ENCODE measurements at places on chromosomes 2 and 18. TPM values are rescaled to one million over a fixed set of nuclear protein-coding genes. Genes with fewer than 3 reads are reported as not detected.
A peak's percentile ranks its signal among the peaks of the same experiment; 100 is the strongest.

DNA sequence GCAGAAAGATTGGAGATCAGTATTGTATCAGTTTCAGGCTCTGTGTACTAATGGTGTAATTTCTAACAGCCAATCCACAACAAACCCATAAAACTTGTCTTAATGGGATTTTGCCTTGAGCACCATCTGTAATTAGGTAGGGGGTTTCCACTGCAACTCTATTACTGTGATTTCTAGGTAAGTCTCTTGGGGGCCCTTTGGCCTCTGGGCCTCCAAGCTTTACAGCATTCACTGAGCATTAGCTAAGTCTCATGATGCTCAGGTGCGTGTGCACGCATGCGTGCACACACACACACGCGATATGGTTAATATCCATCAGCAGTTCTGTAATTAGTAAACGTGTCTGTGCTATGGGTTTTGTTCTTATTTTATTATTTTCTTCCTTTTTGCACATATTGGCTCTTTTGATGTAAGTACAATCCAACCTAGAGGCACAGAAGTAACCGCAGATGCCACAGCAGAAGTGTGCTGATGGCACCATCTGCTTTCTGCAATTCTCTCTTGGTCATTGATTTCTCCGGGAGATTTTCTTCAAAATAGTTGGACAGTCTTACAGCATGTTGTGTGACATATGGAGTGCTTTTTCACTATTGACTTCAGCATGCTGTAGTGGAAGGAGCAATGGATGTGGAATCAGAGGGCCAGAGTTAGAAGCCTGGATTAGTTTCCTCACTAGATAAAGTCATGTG, 592.0 kb downstream of the LRRTM4 start:
- DNase-seq: no peak

DNA sequence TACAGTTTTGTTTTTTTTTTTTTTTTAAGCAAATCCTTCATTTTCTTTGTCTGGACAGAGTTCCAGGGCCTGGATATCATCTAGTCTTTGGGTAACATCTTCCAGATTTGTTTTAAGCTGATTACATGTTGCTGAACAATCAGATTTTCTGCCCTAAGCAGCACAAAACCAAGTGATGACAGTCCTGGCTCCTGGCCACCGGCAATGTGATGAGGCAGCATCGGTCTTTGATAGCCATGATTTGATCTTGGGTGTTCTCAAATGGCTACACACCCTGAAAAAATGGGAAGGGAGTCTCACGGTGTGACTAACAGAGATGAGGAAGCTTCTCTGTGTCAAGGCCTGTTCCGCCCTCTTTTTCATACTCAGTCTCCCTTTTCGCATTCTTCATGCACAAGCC, 708.6 kb upstream of the ZEB2 start:
- DNase-seq: no peak

DNA sequence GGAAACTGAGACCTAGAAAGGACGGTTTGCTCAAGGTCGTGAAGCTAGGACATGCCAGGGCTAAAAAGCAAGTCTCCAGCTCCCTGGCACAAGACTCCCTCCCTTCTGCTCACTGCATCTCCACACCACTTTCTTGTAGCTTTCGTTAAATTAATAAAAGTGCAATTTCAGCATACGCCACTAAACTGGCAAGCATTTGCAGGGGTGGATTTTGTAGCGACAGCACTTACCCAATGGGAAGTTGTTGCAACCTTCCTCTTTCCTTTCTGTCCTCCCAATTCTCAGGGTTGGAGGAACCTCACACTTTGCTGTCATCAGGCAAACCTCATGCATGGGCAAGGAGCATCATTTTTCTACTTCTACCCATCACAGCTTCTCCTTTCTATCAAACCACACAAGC, 7.4 kb upstream of the RHOB start:
- DNase-seq: no peak

DNA sequence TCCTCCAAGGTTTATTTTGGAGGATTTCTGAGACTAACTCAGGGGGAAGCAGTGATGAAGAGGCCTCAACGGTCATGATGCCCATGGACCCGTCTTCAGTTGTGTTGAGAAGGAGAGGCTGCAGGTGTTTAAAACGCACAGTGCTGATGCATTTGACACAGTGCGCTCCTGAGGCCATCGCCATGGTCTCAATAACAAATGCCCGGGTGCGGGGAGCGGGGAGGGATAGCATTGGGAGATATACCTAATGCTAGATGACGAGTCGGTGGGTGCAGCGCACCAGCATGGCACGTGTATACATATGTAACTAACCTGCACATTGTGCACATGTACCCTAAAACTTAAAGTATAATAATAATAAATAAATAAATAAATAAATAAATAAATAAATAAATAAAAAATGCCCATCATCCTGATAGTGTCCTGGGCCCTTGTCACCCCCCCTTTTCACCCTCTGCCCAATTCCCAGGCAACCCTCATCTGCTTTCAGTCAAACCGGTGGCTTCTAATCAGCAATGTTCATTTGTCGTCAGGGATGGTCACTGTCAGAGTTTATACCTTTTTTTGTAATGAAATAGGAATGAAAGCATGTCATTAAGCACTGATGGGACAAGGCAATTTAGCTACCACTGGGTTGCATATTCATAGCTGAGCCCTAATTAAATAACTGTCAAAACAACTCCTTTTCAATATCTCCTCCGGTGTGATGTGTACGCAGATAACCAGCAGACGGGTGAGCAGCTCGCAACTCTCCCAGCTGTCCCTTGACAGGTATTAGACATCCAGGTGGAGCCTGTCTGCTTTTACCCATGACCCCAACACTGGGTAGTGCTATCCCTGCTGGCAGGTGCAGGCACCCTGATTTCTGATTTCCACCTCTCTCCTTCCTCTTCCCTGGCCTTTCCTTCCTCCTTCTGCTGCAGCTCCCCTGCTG, 95.9 kb downstream of the KCNF1 start:
- no peak for DNase-seq

DNA sequence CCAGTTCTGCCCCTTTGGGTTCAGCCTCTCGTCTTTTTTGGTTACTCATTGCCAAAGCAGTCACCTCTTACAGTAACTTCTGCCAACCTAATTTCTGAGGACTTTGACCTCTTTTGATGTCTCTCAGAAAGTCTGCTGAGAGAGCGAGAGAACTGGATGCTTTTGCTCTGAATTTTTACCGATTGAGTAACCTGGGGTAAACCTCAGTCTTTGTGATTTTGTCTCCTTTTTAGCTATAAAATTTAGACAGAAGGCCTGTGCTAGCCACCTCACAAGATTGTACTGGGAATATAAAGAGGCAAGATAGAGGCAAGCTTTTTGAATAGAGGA, 34.8 kb upstream of the IL1R1 start:
- DNase-seq: no peak

- DNase-seq: no peak
Measured at GRCh38 chr18:64091526-64091925, 57.4 kb downstream of the LINC00305 start.

DNA sequence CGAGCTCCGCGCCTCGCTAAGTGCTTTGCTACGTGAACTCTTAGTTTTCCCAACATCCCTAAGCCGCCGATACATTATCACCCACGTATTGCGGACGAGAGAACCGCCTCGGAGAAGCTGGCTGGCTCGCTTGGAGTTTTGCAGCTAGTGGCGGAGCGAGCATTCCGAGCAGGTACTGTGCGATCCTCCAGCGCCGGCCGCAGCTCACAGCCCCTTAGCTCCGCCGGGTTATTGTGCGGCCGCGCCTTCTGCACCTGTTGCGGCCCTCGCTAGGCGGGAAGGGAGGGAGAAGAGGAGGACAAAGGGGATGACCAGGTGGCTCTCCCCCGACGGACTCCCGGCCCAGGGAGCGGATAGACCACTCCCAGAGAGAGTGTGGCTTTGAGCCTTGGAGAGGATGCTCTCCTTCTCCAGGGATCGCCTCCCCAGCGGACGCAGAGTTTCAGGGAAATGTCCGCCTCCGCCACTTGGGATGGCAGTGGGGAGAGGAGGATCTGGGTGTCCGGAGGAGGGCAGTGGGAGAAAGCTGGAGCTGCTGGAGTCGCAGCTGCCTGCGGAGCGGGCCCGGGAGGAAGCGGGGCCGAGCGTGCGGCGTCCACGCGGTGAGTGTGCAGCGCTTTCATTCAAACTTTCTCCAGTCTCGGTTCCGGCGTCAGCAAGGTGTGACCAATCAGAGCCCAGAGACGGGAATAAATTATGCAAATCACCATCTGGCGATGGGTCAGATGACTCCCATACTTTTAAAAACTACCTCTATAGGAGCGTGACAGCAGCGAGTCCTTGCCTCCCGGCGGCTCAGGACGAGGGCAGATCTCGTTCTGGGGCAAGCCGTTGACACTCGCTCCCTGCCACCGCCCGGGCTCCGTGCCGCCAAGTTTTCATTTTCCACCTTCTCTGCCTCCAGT, at the start of gene LIPG:
TSS of gene LIPG (plus strand) at position 769 of the 905 bp plus-strand sequence. CDS start 252 bp downstream, outside the sequence.
- DNase-seq: peak; percentile 29

- no peak for DNase-seq
Measured at GRCh38 chr18:26977781-26978180, 112.3 kb upstream of the AQP4 start.

DNA sequence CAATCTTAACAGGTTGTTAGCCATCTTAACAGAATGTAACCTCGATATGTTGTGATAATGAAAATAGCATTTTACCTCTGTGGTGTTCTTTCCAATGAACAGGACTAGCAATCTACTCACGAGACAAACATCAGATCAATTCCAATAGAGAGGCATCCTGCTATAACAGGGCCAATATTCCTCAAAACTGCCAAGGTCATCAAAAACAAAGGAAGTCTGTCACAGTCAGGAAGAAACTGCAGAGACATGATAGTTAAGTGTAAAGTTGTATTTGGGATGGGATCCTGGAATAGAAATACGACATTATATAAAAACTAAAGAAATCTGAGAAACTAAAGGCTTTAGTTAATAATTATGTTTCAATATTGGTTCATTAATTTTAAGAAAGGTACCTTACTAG, 588.9 kb upstream of the NETO1 start:
- DNase-seq: no peak

GRCh38 chr18:58069721-58070292, 25.8 kb downstream of the NEDD4L start:
- DNase-seq: no peak

PPM1B gene
- total RNA-seq: 42.3 TPM

ATP6V1C2 gene
- 0.47 TPM for total RNA-seq

TP53I3 gene
- 7.6 TPM for total RNA-seq

LINC00305 gene
- not detected for total RNA-seq

CLEC4F gene
- total RNA-seq: 0.21 TPM
